Activated CD4-positive, alpha-beta T cell treated with anti-CD3 and anti-CD28 coated beads, Interleukin-2, amount 50 U/mL, for 24 hours (primary cell): ENCODE measurements at places on chromosomes 16 and 17.

DNA sequence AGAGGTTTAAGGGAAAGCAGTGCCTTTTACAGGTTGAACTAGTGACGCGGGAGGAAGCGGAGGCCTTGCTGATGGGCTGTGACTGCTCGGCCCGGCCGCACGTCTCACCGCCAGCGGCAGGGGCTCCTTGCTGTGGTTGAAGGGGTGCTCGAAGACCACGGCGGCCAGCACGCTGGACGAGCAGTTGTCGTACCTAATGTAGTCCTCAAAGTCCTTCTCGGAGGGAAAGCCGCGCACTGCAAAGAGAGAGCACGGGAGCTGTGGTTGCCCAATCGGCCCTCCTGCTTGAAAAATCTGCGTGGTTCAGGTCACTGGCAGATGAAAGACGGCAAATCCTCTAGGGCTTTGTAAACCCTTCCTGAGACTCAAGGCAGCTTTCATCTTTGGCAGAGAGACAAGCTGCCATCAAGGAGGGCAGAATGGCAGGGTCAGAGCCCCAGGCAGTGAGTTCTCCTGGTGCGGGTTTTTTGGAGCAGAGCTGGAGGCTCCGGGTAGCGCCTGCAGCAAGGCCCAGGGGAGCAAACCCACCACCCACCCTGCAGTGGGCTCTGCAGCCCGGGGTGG is 16.1 kb downstream of the ABCA3 start:
- no peak for DNase-seq

GRCh38 chr16:88387180-88387765 is 4.5 kb downstream of the ZNF469 start:
- DNase-seq, result no peak

DNA sequence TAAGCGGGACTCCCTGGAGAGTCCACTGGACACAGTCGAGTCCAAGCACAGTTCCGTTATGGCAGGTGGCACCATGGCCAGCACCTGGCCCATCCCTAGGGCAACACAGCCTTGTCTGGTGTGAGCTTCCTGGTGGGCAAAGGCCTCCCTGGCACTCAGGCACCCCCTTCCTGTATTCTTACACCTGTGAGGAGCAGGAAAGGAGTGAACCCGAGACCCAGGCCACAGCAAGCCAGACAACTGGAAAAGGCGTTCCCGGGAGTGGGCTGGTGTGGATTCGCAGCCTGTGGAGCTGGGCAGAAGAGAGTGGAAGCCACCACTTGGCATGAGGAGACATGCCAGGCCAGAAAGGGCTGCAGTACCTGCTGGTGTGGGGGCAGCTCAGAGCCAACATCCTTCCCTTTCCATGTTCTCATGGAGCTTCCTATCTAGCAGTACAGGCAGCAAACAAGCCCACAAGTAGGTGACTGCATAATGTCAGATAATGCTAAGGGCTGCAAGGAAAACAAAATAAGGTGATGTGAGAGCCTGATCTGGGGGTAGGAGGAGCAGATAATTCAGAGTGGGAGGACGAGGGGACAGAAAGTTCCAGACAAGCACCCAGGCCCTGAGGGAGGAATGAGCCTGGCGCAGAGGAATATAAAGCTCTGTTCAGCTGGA is 87.0 kb downstream of the GNAO1 start:
- DNase-seq, result no peak

DNA sequence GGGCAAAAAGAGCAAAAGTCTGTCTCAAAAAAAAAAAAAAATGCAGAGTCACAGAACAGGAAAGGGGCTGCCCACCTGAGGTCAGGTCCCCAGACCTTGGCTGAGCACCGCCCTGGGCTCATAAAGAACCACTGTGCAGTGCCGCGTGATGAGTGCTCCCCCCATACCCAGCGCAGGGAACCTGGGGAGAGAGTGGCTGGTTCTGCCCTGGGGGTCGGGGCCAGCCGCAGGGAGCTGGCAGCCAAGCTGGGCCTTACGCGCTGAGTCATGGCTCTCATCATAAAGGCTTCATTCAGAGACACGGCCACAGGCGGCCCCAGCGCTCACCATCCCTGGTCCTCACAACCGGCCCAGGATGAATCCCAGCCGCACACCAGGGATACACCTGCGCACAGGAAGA is 80.7 kb downstream of the RAB11FIP4 start:
- no peak for DNase-seq

GRCh38 chr16:56277075-56277474 is 85.8 kb downstream of the GNAO1 start:
- no peak for DNase-seq

DNA sequence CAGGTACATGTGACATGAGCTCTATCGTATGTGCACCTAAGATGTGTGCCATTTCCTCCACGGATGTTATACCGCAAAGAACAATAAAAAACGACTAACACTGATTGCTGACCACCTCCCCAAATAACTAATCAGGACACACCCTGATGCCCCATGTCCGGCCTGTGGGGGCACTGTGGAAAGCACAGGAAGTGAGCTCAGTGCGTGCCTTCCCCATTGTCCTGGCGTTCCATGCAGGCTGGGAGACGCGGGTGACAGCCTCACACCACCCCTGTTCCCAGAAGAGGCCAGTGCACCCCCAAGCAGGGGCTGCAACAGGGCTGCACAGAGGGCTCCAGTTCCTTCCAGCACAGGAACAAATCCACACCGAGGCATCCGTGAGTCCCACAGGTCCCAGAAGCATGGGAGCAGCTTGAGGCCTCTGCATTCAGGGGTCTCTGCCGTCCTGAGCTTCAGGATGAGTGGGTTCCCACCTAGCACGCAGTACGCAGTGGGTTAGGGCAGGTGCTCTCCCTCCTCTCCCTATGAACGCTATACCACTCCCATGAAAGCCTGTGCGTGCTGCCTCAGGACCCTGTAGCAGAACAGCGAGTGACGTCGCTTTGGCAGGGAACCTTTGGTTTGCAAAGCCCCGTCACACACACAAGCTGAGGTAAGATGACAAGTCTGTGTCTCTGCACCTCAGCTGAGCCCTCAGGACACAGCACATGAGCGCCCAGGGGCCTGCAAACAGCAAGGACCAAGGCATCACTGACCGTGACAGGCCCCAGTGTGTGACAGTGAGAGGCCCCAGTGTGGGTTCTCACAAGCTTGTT is 117.7 kb downstream of the ZNF778 start:
- no peak for DNase-seq
